ENCODE measurements at places on chromosomes 7 and 10.

DNA sequence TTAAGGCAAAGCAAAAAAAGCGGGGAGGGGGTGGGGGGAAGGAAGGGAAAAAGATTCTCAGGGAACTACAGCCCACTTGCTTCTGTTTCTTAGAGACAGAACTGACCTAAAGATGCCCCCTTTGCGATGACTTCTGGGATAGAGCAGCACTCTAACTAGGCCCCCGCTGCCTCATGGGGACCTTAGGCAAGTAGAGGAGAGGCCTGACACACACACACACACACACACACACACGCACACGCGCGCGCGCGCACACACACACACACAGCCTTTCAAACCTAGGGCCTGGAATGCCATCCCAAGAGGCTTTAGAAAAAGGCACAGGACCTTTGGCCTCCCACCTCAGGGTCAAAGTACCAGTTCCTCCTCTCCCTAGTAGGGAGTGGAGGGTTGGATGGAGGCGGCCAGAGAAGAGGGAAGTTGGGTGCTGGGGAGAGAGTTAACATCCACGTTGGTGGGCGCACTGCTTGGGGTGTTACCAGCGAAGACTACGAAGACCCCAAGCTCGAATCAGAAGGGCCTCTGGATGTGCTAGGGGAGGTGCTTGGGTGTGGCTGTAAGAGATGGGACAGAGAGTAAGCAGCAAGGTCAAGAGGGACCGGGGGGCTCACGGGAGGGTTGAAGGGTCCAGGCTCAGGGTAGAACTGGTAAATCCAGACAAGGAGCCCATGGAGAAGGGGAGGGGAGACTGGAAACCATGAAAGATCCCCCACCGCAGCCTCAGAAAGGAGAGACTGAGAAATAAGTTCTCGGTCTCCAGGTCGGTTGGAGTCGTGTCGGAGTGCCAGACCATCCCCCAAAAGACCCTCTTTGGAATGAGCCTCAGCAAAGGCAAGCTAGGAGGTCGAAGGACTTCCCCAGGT lies 1.2 kb upstream of the COL1A2 start:
- no peak for DNase-seq

DNA sequence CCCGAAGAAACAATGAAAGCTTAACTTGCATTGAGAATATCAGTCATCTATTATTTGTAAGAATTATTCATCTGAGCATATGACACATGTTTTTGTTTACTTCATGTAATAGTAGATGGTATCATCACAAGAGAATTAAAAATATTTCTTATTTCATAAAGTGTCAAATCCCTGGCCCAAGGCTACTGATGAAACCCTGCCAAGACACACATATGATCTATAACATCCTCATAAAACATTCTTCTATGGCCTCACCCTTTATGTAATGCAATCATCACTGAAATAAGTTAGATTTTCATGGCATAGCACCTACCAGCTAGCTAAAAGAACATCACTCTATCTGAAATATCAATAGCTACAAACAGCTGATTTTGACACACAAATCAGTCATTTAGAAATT lies 385.6 kb upstream of the PHF14 start:
- no peak for DNase-seq

DNA sequence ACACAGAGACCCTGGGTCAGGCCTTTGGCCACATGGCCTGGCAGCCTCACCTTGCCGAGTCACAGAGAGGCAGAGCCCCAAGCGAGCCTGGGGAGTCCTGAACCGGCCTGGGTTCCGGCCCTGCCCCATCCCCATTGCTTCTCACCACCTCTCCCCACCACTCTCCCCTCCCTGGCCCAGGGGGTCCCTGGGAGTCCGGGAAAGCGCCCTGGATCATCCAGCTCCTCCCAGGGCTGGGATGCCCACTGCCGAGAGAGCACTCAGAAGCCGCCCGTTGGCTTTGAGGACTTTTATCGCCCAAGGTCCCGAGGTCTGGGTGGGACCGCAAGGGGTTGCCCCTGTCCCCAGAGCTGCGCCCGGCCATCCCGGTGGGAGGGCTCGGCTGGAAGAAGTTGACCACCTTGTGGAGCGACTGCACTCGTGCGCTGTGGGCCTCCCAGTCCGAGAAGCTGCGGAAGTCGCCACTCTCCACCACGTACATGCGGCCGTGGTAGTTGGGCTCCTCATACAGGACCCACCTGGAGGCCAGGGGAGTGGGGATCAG lies 8.1 kb downstream of the CRYGN start:
- no peak for DNase-seq

- no peak for DNase-seq
Observed at GRCh38 chr10:108982159-108982558, 941.2 kb downstream of the XPNPEP1 start.

- no peak for DNase-seq
Observed at GRCh38 chr7:30707391-30708357, 25.4 kb upstream of the CRHR2 start.

GRCh38 chr7:150586785-150587152 lies 19.6 kb downstream of the GIMAP4 start:
- no peak for DNase-seq

DNA sequence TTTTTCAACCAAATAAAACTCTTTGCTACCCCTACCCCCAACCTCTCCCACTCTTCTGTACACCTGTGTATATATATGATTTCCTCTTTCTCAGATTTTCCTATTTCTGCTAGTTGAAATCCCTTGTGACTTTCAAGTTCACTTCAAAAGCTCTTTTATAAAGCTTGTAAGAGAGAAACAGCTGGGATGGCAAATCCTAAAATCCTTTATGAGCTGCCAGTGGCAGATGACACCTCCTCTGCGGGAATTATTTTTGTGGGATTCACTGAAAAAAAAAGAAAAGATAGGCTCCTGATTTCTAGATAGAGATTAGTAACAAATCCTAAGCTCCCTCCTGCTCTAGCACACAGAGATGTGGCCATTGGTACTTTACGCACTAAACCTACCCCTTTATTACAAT lies 92.9 kb downstream of the AHR start:
- no peak for DNase-seq

- no peak for DNase-seq
Observed at GRCh38 chr7:158393926-158394625, 193.5 kb downstream of the PTPRN2 start.

DNA sequence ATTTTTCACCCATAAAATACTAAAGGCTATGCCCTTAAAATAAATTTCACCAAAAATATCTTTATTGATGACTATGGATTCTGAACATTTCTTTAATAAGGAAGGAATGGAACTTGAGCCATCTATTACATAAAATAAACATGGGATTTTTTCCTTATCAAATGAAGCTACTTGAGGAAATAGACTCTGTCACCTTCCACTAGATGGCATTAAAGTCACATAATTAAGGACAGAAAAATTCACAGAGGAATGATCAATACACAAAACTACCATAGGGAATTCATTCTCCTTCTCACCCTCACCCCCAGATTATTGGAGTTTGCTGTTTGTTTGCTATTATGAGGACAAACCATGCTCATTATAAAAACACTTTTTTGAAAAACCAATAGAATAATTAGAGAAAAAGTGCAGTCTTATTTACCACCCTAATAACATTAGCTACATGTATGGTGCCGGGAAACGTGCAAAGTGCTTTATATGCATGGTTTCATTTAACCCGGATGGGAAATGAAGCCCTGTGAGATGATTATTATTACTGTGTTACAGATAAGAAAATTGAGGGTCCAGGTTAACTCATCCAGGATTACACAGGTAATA lies 21.1 kb upstream of the FOXI2 start:
- DNase-seq, result no peak

DNA sequence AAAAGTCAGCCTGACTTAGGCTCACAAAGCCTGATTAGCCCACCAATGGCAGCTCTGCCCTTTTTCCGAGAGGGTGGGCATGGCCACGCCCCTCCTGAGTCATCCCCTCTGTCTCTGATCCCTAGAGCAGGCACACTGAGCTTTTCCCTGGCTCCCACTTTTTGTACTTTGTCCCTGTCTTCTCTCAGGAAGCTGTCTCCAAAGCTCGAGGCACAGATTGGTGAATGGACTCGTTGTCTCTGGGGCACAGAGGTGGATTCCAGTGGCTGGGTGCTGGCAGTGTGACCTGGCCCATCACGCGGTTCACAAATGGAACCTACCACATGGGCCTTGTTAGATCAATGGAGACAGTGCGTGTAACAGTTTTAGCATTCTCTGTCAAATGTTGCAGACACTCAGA lies 313.5 kb downstream of the WDR37 start:
- DNase-seq, result no peak

DNA sequence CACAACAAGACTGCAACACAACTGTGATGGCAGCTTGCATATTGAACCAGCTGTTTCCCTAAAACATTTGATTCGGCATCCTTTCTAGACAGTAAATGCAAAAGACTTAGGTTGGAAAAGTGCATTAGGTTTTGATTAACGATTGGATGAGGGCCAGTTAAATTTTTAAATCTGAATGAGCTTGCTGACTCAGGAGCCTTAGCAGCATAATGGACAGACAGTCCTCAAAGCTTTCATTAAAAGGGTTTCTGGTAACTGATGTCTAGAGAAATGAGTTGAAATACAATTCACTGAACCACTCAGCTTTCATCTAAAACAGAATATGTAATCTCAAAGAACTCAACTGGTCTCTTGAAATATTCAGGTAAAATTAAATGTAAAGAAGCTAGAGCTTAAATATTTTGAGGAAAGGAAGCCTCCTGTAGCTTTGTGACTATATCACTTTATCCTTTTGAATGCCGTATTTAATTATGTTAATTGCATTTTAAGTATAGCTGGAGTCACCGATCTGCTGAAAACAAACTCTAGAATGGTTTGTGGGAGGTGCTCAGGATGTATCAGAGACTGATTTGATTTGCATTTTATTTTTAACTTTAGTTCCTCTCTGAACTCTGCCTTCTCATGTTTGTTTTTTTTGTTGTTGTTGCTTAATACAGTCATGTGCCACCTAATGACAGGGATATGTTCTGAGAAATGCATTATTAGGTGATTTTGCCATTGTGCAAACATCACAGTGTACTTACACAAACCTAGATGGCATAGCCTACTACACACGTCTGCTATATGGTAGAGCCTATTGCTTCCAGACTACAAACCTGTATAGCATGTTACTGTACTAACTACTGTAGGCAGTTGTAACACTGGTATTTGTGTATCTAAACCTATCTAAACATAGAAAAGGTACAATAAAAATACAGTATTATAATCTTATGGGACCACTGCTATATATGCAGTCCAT lies 29.2 kb upstream of the ATRNL1 start:
- no peak for DNase-seq

DNA sequence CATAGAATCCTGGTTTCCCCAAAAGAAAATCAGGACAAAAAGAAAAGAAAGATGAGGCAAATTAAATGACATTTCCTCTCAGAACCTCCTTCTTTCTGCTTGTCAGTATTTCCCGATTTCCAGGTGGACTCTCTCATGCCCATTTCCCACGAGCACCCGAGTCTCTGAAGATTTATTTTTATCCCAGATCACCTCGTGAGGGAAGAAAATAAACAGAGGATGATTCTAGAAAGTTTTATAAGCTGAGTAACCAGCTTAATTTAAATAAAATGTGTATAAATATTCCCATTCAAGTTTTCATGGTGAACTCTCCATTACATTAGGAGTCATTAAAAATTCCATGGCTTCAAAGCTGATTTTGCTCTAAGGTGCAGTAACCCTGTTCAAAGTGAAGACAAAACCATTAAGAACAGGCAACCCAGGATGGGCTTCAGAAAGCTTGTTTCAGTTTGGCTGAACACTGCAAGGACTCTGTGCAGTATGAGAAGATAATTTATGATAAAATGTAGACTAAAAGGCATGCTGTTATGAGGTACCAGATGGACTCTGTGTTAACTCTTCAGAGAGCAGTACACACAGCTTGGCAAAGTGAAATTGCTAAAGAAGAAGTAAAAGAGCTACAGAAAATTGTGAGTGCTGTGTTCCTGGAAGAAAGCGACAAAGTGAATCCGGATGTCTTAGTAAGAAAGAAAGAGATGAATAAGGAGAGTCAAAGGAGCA lies 521.3 kb upstream of the LRRN3 start:
- no peak for DNase-seq

Measured in CD8-positive, alpha-beta memory T cell (primary cell).